ENCODE measurements at places on chromosomes 5 and 9.

DNA sequence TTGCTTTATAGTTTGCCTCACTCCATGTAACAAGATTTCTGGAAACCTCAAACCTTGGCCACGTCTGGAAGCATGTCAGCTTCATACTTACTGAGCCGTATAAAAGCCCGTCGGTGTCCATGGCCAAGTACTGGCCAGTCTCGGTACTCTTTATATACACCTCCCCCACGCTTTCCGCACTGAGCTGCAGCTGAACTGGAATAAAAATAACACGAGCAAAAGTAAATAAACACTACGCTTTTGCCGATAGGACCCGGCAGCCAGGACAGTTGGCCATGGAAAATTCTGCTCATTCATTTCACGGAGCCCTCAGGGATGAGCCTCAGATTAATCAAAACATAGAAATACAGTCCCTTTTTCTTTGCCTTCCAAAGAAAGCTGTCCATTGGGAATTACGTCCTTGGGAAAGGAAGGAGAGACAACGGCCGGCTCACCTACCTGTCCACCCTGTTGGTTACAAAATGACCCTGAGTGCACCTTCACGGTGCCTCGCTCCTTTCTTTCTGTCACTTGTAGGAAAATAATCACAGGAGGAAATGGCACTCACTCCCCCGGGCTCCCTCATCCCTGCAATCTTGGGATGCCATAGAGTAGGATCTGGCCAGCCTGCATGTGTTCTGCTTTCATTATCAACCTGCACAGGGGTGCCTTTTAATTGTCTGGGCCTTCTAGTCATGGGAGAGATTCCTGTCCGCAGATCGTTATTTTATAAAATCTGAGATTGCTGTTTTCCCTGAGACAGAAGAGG lies 85.1 kb downstream of the FGF1 start:
- no peak for DNase-seq

- no peak for DNase-seq
Measured at GRCh38 chr5:80220245-80220897, 35.5 kb downstream of the SERINC5 start.

DNA sequence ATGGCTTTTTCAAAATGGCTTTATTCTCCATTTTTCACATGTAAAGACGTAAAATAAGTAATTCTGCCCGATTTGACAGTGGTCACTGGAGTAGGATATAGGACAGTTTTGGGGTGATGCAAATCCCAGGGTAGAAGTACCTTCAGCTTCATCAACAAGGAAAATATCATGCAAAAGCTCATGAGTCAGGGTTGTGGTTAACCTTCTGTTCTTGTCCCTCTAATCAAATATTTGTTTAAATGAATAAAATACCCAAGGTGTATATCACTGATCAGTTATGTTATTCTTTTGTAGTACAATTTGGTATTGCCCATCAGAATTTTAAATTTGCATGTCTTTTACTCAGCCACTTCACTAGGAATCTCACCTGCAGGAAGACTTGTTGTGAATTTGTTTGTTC lies 40.0 kb downstream of the FBXL7 start:
- no peak for DNase-seq

DNA sequence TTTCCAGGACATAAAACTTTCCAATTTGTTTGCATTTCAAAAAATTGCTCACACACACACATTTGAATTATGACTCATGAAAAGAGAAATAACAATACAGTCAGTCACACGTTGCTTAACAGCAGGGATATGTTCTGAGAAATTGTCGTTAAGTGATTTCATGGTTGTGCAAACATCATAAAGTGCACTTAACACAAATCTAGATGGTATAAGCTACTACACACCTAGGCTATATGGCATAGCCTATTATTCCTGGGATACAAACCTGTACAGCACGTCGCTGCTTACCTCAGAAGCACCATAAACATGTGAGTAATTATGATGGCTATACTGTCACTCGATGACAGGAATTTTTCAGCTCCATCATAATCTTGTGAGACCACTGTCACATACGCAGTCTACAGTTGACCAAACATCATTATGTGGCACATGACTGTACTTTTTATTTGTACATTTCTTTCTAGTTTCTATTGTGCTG lies 378.2 kb downstream of the ACTL7B start:
- DNase-seq = no peak

- DNase-seq = no peak
Measured at GRCh38 chr5:118657576-118657975, 330.8 kb downstream of the DTWD2 start.

DNA sequence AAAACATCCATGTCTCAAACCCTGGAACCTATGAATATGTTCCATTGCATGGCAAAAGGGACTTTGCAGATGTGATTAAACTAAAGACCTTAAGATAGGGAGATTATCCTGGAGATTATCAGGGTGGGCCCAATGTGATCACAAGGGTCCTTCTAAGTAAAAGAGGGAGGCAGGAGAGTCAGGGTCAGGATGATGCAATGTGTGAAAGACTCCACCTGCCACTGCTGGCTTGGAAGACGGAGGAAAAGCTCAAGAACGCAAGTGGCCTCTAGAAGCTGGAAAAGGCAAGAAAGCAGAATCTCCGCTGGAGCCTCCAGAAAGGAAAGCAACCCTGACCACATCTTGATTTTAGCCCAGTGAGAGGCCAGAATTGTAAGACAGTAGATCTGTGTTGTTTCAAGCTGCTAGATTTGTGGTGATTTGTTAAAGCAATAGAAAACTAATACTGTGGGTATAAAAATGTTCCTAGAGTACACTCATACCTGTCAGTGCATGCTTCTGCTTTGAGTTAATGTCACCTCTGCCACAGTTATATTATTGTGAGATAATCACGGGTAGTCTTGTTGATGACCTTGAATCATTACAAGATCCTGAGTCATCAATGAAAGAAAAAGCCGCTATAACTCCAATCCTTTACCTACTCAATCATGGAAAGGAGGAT lies 93.5 kb upstream of the TNPO1 start:
- no peak for DNase-seq

DNA sequence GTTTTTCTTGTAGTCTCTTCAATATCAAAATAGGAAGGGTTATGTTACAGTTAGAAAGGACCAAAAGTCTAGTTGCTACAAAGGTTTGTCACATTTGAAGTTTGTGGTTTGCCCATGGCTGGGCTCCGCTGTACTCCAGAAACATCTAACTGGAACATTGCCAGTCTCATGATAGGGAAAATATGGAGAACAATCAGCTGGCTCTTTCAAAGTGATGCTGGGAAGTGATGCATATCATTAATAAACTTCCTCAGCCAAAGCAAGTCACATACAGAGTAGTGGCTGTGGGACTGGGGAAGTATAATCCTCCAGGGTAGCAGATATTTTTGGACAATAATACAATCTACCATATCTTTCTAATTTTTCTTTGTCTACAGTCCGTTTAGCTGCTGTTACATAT lies 8.8 kb downstream of the BTF3 start:
- no peak for DNase-seq

DNA sequence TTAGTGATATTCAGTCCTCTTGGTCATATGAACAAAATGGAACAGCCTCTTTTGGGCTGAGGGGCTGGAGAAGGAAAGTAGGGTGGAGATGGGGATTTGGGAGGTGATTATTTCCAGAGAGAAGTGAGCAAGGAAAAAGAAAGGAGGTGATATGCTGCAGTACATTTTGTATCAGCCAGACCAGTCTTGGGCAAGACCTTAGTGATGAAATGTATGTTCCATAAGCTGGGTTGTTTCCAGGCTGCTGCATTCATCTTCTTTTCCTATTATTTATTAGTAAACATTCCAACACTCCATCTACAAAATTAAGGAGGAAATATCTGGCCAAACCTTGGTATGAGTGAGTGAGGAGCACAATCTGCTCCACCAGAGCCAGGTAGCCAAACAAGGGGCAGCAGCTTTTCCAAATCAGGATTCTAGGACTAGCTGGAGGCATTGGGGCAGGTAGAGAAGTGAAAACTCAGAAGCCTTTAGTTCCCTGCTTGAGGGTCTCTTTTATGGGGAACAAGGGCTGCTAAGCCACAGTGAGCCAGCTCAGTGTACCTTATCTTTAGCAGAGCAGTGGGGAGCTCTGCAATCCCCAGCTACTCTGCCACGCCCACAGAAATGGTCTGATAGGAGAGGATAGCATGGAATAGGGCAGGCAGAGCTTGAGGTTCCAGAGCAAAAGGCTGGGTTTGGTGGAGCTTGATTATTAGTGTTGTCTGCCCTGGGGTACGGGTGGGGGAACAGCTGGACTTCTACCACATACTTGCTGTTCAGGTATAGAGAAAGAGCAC lies 19.5 kb downstream of the RAD1 start:
- no peak for DNase-seq

DNA sequence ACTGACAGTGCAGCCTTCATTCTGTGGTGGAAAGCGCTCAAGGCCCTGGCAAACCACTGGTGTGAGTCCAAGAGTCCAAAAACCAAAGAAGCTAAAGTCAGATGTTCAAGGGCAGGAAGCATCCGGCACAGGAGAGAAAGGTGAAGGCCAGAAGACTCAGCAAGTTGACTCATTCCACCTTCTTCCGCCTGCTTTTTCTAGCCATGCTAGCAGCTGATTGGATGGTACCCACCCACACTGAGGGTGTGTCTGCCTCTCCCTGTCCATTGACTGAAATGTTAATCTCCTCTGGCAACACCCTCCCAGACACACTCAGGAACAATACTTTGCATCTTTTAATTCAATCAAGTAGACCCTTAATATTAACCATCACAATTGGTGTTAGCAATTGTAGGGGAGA lies 296.1 kb downstream of the NDUFS4 start:
- no peak for DNase-seq

DNA sequence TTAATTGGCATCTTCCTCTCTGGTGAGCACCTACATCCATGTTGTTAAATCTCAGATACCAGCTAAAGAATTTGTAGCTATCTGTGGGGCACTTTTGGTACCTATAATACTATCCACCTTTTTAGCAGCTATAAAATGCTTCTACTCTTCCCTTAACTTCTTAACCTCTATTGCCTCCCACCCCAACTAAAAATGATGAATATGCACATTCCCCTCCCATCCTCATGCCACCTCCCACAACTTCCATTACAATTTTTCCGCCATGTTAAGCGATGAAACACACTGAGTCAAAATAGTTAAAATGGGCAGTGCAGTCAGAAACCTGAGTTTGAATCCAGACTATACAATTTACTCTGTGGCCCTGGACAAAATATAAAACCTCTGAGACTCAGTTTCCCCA lies 10.1 kb downstream of the SSBP2 start:
- DNase-seq = no peak

DNA sequence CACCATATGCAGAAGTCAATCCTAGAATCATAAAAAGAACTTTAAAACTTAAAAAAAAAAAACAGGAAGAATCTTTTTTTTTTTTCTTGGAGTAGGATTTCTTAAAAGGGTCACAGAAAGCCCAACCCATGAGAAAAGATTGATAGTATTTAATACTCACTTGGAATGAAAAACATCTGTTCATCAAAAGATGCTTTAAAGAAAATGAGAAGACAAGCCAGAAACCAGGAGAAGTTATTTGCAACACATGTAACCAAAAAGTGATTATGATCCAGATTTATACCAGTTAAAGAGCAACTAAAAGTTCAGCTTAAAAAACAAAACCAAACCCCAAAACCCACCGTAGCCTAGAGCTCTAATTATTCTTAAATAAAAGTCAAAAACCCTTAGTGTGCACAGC lies 69.3 kb downstream of the TLE4 start:
- no peak for DNase-seq

- no peak for DNase-seq
Measured at GRCh38 chr9:136310273-136311030, 6.6 kb upstream of the CCDC187 start.

- peak; percentile 5 for DNase-seq
Measured at GRCh38 chr5:59328709-59329296, 564.7 kb downstream of the PDE4D start.

DNA sequence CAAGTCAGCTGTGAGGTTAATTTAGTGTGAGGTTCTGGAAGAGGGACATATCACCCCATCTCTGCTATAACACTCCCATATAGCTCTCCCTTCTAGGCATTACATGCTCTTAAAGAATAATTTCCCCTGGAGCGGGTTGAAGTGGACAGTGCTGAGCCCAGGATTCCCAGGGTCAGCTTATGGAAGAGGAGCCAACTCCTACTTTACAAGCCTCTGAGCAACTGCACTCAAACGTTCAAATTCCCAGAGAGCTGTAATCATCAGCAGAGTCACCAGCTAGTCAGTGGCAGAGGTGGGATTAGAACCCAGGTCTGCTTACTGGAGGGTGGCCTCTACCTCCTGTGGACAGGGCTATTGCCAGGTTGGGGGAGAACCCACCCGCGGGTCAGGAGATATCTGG lies 1.4 kb downstream of the NEURL1B start:
- no peak for DNase-seq

DNA sequence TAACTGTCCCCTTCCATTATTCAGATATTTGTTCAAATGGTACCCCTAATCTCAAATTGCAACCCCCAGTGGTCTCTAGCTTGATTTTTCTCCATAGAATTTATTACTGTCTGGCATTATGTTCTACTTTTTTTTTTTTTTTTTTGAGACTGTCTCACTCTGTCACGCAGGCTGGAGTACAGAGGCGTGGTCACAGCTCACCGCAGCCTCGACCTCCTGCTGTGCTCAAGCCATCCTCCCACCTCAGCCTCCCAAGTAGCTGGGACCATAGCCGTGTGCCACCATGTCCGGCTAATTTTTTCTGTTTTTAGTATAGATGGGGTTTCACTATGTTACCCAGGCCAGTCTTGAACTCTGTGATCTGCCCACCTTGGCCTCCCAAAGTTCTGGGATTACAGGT lies 2.0 kb upstream of the REEP5 start:
- no peak for DNase-seq

GRCh38 chr5:128403333-128403732 lies 134.7 kb downstream of the FBN2 start:
- no peak for DNase-seq

DNA sequence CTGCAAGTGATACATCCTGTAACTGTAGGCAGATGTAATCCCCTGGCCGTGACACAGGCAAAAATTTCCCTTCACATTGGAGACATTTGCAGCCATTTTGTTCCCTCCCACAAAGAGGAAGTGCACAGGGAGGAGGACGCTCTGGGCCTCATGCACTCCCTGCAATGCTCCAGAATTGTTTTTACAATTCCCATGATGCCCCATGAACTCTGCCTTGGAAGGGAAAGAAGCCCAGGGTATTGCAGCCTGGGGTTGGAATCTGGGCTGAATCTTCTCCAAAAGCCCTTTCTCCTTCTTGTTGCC lies 491.7 kb downstream of the CCDC171 start:
- DNase-seq = no peak

GRCh38 chr5:9058666-9059065 lies 487.2 kb downstream of the SEMA5A start:
- DNase-seq = no peak

- no peak for DNase-seq
Measured at GRCh38 chr9:126412905-126413304, 86.3 kb downstream of the MVB12B start.

- DNase-seq = no peak
Measured at GRCh38 chr9:115005322-115005721, 74.9 kb upstream of the TNFSF8 start.

GRCh38 chr5:123610665-123611405 lies 98.9 kb downstream of the CSNK1G3 start:
- peak; percentile 8 for DNase-seq

GRCh38 chr5:132059696-132060500 lies 557 bp upstream of the IL3 start:
- peak; percentile 33 for DNase-seq

GRCh38 chr5:142637871-142638270 lies 48.0 kb downstream of the FGF1 start:
- no peak for DNase-seq

All from H7 (cell line).